Activated CD4-positive, alpha-beta T cell treated with anti-CD3 and anti-CD28 coated beads for 1 hour (primary cell): ENCODE measurements at places on chromosomes 5 and 9.

GRCh38 chr5:135246923-135247795 lies 151.9 kb downstream of the MACROH2A1 start:
- DNase-seq: no peak

DNA sequence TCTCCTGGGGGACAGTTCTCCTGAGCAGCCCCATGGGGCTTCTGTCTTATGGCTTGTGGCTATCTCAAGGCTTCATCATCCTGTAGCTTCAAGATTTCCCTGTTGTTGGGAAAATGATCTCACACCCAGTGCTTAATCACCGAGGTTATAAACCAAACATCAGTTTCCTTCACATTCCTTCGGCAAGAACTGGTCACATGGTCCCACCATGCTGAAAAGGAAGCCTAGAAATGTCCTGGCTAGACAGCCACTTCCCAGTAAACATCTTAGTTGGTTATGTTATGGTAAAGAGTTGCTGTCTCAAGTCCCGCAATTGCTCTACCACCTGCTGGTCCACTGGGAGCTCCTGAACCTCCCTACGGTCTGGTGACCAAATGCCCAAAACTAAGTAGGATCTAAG lies 66.0 kb downstream of the RAB3C start:
- DNase-seq: no peak

- no peak for DNase-seq
These were observed 82.3 kb downstream of the SPTLC1 start for GRCh38 chr9:92032891-92033290.

DNA sequence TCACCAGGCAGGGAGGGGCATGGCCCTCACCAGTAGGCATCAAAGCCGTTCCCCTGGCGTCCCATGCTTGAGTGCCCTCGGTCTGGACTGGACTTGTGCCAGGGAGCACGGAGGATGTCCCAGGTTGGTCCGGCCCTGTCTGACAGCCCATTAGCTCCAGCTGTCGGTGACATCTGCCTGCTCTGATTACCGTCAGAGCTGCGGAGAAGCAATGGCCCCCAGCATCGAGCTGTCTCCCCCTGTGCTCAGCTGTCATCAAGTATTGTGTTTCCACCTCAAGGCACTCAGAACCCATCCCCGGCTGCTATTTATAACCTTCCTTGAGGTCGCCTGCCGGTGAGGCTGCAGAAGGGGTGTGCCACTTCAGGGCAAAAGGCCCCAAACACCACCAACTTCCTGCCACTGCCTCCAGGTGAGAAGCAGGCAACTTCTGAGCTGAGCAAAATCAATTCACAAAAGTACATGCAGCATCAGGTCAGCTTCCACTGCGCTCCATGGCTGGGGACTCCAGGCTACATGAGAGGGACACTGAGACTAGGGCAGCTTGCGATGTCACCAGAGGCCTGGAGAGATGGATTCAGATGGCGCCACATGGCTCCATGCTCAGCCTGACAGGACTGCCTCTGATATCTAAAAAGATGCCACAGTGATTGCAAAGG lies 142.7 kb downstream of the C5orf15 start:
- no peak for DNase-seq

- no peak for DNase-seq
These were observed 14.7 kb downstream of the UBAC1 start for GRCh38 chr9:135946392-135946994.

GRCh38 chr9:13140843-13141592 lies 138.5 kb downstream of the MPDZ start:
- no peak for DNase-seq

- DNase-seq: no peak
These were observed 6.3 kb downstream of the FGF10 start for GRCh38 chr5:44382894-44383293.
